ENCODE measurements at places on chromosomes 6 and 20.

DNA sequence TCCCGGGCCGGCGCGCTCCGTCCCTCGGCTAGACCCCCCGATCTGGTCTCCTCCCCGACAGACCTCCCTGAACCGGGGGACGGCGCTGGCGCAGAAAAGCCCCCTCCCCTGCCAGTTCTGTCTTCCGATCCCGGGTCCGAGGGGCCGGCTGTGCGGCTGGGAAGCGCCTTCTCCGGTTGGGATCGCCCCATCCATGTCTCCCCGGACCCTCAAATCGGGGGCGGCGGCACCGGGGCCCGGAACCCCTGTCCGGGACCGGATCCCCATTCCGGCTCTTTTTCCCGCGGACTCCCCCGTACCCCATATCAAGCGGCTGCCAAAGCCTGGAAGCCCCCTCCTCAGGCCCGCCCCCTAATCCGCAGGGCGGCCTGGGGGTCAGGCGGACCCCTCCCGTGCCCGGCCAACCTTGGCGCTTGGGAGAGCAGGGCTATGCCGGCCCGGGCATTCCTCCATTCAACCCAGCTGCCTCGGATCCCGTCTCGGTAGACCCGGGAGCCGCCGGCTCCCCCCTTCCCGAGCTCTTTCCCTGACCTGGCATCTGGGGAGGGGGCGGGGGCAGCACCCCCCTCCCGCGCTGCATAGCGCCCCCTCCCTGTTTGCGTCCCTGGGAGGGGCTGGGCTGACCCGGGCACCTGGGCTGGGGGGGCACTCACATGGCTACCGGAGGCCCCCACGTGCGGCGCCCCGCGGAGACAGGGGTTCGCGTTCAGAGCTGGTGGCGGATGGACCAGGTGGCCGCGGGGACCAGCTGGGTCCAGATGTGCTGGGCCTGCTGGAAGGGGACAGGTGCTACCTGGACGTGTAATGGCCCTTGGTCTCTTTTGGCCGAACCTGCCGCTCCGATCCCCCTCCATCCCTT lies 643 bp downstream of the DLGAP4 start:
- no peak for DNase-seq

GRCh38 chr6:33578164-33578563 lies 1.9 kb downstream of the BAK1 start:
- DNase-seq, result no peak

DNA sequence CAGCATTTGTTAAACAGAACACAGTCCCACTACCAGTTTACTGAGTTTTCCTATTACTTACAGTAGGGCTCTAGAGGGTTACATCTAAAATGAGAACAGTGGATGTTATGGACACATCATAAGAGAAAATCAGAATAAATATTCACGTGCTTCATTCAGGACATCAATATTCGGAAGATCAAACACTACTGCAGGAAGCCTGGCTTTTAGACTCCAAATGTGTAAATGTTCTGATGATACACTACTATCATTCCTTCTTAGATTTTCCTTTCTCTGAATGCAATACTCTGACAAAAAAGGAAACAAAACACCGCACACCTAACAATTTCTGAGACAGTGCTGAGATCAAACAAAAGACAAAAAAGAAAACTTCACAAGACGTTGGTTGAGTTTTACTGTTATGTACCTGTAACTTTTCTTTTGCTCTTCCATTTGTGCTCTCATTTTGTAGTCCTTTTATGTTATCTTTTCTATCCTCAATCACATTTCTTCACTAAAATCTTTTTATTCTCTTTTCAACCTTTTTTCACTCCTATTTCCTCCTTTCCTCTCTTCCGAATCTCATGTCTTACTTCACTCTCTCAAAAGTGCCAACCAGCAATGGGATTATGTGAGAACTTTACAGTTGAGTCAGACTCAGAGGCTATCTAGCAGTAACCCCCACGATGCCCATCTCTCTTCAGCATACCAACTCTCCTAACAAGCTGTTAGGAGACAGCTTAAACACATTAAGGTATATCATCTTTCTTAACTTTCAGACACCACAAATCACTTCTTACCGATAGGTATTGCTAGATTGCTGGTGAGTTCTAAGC lies 1.7 kb downstream of the FAM184A start:
- DNase-seq, result no peak

GRCh38 chr20:62832212-62832922 lies 15.5 kb downstream of the COL9A3 start:
- peak; percentile 63 for DNase-seq

DNA sequence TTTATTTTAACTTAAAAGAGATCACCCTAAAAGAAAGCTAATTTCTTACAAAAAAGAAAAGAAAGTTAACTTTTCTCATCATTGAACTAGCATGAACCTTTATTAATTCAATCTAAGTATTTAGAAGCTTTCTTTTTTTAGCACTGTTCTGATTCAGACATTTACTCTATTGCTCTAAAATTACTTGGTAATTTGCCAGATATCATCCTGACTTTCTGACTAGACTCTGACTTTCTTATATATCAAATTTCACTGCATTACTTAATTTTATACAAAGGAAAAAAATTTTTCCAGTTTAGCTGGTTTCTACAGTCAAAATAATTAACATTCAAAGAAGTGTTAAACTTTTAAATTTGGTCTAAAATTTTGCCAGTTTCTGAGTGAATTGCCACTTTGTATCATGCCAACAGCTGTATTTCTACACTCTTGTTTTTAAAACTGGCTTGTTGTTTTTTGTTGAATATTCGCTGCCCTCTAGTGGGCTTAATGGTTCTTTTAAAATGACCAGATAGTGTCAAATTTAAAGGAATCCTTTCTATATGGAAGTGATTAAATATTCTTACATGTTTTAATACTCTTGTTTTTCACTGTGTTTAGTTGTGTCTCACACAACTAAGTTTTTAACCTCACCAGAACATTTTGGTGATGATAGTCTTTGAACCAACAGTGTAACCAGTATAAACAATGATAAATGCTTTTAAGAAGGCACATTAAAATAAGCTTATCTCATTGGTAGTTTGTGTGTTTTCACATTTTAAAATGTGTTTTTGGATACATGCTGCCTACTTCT lies 102.0 kb downstream of the POPDC3 start:
- peak; percentile 62 for DNase-seq

DNA sequence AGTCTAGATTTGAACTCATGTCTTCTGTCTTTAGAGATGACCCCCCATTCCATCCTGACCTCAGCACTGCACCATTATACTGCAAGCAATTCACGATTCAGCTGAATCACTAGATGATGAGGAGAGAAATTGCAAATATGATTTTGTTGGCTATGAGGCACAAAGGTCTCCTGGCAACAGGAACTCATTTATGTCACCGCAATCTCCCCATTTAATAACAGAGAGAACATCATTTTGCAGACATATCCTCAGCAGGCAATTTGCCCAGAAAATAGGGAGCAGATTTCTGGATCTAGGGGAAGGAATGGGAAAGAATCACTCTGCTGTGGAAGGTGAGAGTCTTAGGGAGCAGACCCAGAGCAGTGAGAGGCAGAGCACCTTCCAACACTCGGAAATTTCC lies 303.0 kb downstream of the PAX1 start:
- no peak for DNase-seq

DNA sequence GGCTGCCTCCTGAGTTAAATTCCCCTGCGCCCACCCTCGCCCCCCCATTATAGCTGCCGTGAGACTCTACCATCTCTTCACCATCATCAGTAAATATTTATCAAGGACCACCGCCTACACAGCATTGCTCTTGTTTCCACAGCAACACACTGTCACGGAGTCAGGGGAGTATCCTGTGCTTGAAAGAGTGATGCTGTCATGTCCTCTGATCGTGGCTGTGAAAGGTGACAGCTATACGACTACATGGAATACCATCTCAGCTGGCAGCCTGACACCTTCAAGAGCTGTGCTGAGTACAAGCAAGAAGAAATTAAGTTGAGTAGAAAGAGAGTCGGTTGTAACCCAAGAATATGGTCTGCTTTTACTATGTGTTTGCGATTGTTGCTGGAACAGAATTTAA lies 3.4 kb downstream of the PTPRT start:
- DNase-seq, result no peak

GRCh38 chr6:159608961-159609651 lies 83.9 kb downstream of the SOD2 start:
- DNase-seq, result no peak

DNA sequence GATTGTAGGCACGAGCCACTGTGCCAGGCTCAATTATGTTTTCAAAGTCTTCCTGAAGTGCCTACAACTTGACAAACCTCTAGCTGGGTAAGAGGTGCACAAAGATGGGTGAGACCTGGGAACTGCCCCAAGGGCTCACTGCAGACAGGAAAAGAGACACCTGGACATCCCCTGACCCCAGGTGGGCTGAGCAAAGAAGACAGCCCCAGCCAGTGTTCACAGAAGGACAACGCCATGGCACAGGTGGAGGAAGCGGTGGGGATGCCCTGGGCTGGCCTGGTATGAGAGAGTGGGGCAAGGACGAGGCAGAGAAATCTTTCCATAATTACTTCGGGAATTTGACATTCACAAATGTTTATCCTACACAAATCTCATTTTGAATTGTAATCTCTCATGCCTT lies 278.9 kb downstream of the SMOC2 start:
- DNase-seq, result no peak

GRCh38 chr20:47305667-47306066 lies 50.8 kb downstream of the ZMYND8 start:
- no peak for DNase-seq

DNA sequence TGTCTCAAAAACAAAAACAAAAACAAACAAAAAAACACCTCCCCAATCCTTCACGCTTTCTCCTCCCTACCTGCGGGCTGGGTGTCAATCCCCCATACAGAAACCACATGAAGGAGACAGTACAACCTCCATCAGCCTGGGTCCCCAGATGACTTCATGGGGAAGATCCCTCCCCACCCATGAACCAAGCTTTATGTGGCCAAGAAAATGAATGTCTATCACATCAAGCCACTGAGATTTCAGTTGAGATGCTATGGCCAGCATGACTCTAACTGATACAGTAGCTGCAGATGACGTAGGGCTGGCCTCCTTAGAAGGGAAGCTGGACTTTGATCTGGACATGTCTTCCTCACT lies 21.2 kb upstream of the BNIP5 start:
- no peak for DNase-seq

- no peak for DNase-seq
These were observed 31.5 kb upstream of the ADTRP start for GRCh38 chr6:11810039-11810541.

DNA sequence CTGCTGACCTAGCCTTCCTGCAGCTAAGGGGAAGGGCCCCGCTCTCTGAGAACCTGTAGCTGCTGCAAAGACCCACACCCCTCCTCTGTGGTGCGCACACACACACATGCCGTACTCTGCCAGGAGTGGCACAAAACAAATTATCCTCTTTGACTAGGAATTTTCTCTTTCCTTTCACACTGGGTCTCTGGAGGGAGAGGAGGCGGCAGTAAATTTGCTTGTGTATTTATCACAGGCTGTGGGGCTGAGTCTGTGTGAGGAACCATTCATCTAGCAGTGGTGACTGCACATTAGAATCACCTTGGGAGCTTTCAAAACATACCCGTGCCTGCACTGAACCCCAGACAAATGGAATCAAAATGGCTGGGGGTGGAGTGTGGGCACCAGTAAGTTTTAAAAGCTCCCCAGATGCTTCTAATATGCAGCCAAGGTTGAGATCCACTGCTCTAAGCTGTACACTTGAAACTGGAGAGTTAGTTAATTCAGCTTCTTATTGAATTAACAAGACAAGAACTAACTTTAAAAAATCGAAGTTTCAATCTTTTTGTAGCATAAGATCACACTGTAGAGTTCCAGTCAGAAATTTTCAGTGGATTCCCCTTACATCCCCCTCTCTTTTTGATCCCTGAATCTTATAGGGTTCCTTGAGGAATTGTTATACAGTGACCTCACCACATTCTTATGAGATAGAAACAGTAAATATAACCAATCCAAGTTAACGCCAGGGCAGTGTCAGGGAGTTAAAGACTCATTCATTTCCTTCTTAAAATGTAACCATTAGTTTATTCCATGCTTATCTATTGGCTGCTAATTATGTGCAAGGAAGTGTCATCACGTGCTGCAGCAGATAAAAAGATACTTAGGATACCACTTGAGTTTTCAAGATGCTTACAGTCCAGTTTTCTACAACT lies 29.8 kb upstream of the GMDS start:
- DNase-seq, result no peak

- DNase-seq, result no peak
These were observed 5.4 kb downstream of the R3HDML start for GRCh38 chr20:44342248-44342647.

DNA sequence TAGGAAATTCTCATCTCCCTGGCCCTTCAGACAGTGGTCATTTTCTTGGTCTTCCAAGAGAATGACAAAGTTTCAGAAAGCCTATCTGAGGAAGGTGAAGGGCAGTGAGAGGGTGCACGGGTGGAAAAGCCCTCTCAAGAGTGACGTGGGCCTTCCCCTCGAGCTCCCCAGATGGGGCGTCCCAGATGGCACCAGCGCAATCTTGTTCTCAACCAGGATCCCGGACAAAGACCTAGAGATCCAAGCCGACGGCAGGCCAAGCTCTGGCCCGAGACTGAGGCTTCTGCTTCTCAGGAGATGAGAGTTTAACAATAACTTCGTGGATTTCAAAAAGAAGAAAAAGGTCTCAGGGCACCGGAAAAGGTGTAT lies 797 bp upstream of the ZNF133 start:
- DNase-seq, result no peak

GRCh38 chr6:15061180-15061641 lies 184.7 kb upstream of the JARID2 start:
- no peak for DNase-seq

GRCh38 chr6:129342796-129343195 lies 367.2 kb downstream of the ARHGAP18 start:
- DNase-seq, result no peak

GRCh38 chr6:131807644-131808459 lies at the start of gene ENPP1:
Gene ENPP1 (plus strand): TSS chr6:131808020. CDS start chr6:131808036, 16 bp downstream.
- peak; percentile 33 for DNase-seq

- no peak for DNase-seq
These were observed 377.7 kb downstream of the PLCB1 start for GRCh38 chr20:8509809-8510208.
